ENCODE measurements at places on chromosomes 12 and 14.

- no peak overlapping the region for H3K4me3 ChIP-seq
- no peaks in the 10 kb centered on the region for H3K27me3 ChIP-seq
Measured at GRCh38 chr12:70319605-70320004, 46.5 kb upstream of the KCNMB4 start.

- no peaks in the 10 kb centered on the region for H3K36me3 ChIP-seq
- no peaks in the 10 kb centered on the region for H3K4me1 ChIP-seq
- H3K4me3 ChIP-seq, result no peak overlapping the region
- H3K27ac ChIP-seq, result no peak overlapping the region
Measured at GRCh38 chr14:78440356-78440894, 270.3 kb downstream of the NRXN3 start.

- H3K4me3 ChIP-seq, result no peak overlapping the region
- H3K27ac ChIP-seq, result no peak overlapping the region
- H3K36me3 ChIP-seq, result no peaks in the 10 kb centered on the region
- H3K4me1 ChIP-seq, result peaks cover 2% of the 10 kb centered on the region
- no peak for DNase-seq
- no peaks in the 10 kb centered on the region for H3K27me3 ChIP-seq
Measured at GRCh38 chr14:33790996-33791395, 159.9 kb downstream of the EGLN3 start.

- peaks cover 4% of the 10 kb centered on the region for H3K27me3 ChIP-seq
- H3K27ac ChIP-seq, result no peak overlapping the region
- H3K36me3 ChIP-seq, result no peaks in the 10 kb centered on the region
- no peaks in the 10 kb centered on the region for H3K4me1 ChIP-seq
- H3K4me3 ChIP-seq, result no peak overlapping the region
Measured at GRCh38 chr12:47942614-47943225, 20.7 kb upstream of the TMEM106C start.

- DNase-seq, result no peak
- H3K27ac ChIP-seq, result no peak overlapping the region
- no peaks in the 10 kb centered on the region for H3K36me3 ChIP-seq
- no peaks in the 10 kb centered on the region for H3K27me3 ChIP-seq
Measured at GRCh38 chr14:69928111-69928523, 48.9 kb downstream of the SMOC1 start.

- DNase-seq, result peak; percentile 17
- no peak overlapping the region for H3K27ac ChIP-seq
- H3K27me3 ChIP-seq, result no peaks in the 10 kb centered on the region
- no peaks in the 10 kb centered on the region for H3K36me3 ChIP-seq
- H3K4me1 ChIP-seq, result no peaks in the 10 kb centered on the region
- H3K4me3 ChIP-seq, result no peak overlapping the region
Measured at GRCh38 chr12:16454481-16454880, 107.0 kb downstream of the MGST1 start.

DNA sequence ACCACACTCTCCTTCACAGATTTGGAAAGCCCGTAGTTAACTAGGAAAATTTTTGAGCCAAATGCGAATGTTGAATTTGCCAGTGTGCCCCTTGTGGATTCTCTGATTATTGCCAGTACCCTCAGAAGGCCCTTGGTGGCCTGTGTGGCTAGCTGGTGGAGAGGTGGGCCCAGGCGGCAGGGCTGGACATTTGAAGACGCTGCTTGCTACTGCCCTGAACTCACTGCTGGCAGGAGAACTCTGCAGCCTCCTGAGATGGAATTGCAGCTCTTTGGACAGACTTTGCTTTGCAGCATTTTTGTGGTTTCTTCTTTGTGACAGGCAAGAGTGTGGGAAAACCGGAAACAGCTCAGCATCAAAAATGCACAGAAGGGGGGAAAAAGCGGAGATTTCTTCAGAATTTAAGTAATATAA is 97.6 kb downstream of the TGFB3 start:
- peaks cover 2% of the 10 kb centered on the region for H3K36me3 ChIP-seq
- H3K4me1 ChIP-seq, result peaks cover 2% of the 10 kb centered on the region
- H3K27ac ChIP-seq, result no peak overlapping the region
- no peak overlapping the region for H3K4me3 ChIP-seq
- DNase-seq, result peak; percentile 24

DNA sequence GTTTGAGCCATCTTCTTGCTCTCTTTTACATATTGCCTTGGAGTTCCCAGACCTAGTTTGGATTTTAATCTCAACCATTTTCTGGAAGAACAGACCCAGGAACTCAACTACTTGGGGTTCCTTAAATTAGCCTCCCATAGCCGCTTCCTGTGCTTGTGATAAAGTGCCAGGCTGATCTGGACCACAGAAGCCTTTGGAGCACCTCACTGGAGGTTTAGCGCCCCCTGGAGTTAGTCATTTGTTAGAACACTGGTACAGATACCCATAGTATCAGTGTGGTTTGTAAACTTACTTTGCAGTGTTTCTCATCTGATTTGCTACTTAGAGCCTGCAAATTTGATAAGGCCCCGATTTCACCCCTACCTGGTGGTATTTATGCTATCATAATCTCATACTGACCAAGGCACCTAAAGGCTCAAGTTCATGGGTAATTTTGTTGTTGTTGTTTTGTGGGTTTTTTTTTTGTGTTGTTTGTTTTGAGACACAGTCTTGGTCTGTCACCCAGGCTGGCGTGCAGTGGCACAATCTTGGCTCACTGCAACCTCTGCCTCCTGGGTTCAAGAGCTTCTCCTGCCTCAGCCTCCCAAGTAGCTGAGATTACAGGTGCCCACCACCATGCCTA is 3.7 kb downstream of the UNC119B start:
- no peak overlapping the region for H3K27ac ChIP-seq
- DNase-seq, result peak; percentile 61
- H3K36me3 ChIP-seq, result peaks cover 37% of the 10 kb centered on the region
- no peaks in the 10 kb centered on the region for H3K27me3 ChIP-seq
